ENCODE measurements at places on chromosomes 1 and 21.

GRCh38 chr1:115679141-115679611 lies 37.4 kb downstream of the VANGL1 start:
- DNase-seq, result no peak

DNA sequence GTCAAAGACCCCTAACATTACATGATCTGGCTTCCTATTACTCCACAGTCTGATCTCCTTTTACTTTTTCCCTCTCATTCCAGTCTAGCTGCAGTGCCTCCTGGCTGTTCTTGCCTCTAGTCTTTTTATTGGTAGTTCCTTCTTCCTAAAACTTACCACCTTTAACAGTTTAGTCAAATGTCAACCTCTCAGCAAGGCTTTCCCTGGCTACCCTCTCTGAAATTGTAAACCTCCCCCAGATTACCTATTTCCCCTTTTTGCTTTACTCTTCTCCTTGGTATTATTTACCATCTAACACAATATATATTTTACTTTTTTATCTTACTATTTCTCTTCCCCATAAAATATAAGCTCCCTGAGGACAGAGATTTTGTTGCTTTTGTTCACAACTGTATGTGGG lies 129.6 kb downstream of the CLEC20A start:
- DNase-seq, result no peak

GRCh38 chr21:31665397-31665796 lies 5.9 kb downstream of the SOD1 start:
- DNase-seq, result no peak

DNA sequence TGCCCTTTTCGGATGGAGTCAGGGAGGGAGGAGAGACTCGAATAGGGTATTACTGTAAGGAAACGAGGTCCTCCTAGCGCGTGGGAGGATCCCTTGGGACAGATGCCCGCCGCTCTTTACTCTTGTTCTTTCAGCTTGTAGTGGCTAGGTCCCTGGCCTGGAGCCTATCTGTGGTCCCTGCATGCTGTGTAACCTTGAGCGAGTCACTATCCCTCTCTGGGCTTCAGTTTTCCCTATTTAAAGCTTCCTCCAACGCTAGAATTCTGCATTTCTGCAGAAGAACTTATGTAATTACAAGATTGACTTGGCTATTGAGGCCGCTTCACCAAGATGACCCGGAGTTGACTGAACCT lies 744 bp downstream of the MIER1 start:
- no peak for DNase-seq

- DNase-seq, result no peak
Observed at GRCh38 chr1:57727121-57727520, 303.3 kb upstream of the DAB1 start.

DNA sequence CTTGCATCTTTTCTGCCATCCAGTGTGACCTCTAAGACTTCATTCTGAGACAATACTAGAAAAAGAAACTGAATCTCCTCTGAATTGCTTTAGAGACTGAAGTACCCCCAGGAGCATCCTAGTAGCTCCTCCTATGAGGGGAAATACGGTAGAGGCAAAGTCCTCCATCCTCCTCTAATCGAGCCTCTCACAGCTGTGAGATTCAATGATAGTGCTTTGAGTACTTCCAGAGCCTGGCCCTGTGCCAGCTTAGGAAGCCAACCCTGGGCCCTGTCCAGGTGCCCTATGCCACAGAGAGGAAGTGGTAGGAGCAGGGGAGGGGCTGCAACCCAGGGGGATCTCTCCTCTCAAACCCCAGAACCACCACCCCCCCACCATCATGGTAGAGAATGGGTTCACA lies 10.7 kb downstream of the RORC start:
- DNase-seq, result peak; percentile 79

DNA sequence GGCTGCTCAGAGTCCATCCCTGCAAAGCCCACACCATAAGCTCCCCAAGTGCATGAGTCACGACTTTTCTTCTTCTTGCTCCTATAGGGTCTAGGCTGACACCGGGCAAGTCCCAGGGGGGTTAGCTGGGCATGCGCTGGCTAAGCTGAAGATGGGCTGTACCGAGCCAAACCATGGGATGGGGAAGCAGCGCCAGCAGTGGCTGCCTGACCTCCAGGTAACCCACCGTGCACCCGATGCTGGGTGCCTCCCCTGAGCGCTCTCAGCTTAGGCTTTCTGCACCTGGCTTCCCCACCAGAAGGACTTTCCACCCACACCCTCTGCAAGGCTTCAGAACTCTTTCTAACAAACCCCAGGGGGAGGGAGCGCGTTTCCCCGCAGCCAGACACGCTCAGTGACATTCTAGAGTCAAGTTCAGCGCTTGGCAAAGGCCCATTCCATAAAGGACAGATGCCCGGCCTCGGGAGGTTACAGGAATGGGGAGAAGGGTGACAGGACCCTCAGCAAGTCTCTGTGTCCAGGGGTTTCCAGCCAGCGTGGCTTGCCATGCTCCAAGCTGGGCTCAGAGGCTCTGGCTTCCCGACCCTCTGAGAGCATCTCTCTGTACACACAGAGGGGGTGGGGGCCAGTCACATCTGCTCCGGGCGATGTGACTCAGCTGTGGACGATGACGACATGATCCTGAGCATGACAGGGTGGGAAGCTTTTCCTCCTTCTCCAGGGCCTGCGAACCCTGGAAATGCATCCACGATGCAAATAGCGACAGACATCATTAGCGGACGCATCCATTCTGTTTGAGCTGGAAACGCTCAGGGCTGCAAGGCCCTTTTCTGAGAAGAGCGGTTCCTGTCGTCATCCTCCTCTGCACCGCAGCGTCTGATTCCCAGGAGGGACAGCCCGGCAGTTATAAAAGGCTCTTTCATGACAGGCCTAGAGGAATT lies 107.8 kb downstream of the SIK1 start:
- no peak for DNase-seq

DNA sequence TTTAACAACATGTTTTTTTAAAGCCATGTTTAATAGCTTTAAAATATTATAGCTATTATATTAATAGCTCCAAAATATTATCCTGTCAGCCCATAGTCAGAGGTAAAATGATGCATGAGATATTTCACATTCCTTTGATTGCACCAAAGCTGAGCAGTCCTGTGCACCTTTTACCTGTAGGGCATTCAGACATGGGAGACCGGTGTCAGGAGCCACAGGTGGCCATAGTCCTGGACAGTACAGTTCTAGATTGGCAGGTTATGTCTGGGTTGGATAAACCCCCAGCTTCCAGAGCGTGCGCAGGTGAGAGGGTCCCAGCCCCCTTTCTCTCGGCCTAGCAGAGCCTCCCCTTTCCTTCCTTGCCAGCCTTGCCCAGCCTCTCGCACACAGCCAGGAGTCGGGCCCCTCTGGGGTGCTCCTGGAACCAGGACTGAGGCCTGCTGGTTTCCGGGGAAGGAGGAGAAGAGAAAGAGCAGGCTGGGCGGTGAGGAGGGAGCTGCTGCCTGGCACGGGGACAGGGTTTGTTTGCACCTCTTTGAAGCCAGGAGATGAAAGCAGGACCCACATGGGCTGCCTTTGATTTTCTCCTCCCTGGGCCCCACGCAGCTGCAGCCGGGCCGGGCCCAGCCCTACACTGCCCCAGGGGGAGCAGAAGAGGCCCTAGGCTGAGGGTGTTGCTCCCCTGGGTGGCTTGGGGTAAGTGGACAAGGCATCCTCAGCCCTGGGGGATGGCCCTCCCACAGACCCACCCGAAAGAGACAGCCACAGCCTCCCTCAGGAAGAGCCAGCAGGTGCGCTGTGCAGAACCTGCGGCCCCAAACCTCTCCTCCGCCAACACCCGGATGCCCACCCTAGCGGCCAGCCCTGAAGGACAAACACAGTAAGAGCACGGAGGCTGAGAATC lies 75.2 kb upstream of the TARDBP start:
- DNase-seq, result no peak

- DNase-seq, result peak; percentile 22
Observed at GRCh38 chr1:211145944-211146343, 12.0 kb upstream of the KCNH1 start.

DNA sequence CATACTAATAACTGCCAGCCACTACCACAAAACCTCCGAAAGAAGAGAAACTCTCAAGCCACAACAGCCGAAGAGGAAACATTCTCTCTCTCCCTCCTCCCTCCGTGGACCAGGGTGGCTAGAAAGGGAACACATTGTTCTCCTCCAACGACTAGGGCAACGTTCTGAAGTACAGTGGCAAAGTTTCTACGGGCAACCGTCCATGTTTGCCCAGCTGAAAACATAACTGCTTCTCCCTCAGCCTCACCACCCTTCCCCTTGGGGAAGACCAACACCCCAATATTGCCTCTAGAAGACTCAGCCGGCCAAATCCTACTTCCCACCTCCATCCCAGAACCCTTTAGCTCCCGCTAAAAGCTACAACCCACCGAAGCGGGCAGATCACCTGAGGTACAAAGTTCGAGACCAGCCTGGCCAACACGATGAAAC lies 2.0 kb downstream of the GLUL start:
- peak; percentile 72 for DNase-seq

DNA sequence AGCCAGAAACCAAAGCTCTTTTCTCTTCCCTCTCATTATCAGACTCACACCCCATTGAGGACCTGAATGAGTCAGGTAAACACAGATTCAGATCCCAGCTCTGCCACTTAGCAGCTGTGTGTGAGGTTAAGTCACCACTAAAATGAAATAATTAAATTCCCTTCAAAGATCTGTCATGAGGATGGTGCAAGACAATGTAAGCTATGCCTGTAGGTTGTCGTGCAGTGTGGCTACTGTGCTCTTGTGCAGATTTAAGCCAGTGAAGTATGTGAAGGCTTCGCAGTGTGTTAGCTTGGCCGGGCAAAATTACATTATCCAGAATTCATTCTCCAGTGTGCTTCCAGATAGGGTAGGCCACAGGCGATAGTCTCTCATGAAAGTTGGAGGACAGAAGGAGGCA lies 13.6 kb downstream of the UBL4B start:
- no peak for DNase-seq

GRCh38 chr1:168553680-168554553 lies 10.1 kb upstream of the XCL2 start:
- DNase-seq, result no peak

GRCh38 chr1:54927472-54928240 lies 40.7 kb upstream of the DHCR24 start:
- DNase-seq, result peak; percentile 16

- DNase-seq, result no peak
Observed at GRCh38 chr1:109253803-109254620, 4.7 kb downstream of the CELSR2 start.
